Activated CD4-positive, alpha-beta T cell treated with anti-CD3 and anti-CD28 coated beads, Interleukin-2, amount 50 U/mL, for 1 hour (primary cell): ENCODE measurements at places on chromosomes 1 and 21.

- DNase-seq: no peak
These were observed 252.6 kb downstream of the NPHP4 start for GRCh38 chr1:5739561-5740078.

GRCh38 chr1:183794088-183794487 is 10.8 kb upstream of the RGL1 start:
- no peak for DNase-seq

DNA sequence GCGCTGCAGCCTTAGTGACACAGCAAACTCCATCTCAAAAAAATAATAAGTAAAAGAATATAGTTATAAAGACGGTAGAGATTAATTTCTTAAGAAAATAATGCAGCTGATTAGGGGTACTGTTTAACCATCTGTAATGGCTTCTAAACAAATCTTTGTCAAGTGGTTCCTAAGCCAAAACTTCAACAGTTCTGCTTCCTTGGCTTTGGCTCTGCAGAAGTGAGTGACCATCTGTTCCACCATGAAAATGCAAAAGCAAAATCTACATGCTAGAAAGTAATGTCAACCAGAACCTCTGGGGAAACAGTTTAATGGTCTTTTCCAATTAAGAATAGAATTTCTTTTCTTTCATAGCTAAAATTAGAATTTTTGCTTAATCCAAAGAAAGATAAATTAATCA is 8.3 kb upstream of the SH2D5 start:
- no peak for DNase-seq

DNA sequence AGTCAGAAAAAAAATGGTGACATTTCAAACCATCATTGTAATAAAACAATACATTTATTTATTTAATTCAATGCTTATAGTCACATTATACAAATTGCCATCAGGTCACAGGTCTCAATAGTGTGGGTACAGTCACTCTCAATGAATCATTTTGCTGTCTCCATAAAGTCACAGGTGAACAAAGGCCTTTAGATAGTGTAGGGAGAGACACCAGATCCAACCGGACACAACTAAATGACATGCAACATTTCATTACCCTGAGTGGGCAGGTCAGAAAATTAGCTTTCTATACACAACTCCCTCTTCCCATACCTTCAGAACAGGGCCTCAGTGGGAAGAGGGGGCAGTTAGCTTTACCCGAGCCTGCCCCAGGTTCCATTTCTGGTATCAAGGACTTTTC is 63.2 kb downstream of the STYXL2 start:
- DNase-seq: no peak

DNA sequence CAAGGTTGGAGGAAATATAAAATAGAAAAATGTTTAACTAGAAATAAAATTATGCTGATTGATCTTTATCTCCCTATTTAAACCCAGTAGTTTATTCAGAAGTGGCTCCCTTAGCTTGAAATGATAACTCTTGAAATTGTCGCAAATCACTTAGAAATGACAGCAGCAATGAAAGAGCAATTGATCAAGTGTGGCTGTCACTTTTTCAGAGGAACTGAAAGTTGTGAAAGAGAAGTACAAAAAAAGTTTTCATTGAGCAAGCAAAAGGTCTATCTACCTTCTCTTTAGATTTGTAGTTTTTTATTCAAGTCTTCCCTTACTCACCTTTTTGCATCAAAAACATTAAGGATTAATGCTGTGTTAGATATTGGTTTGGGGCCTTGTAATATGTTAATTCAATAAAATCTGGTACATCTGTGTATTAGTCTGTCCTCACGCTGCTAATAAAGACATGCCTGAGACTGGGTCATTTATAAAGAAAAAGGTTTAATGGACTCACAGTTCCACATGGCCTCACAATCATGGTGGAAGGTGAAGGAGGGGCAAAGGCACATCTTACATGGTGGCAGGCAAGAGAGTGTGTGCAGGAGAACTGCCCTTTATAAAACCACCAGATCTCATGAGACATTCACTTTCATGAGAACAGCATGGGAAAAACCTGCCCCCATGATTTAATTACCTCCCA is 48.3 kb downstream of the LRRC8C start:
- no peak for DNase-seq

GRCh38 chr1:52356818-52357355 is 9.1 kb downstream of the CC2D1B start:
- no peak for DNase-seq

GRCh38 chr1:84376000-84376910 is 22.0 kb upstream of the DNASE2B start:
- no peak for DNase-seq

GRCh38 chr1:199273837-199274379 is 635.1 kb downstream of the PTPRC start:
- no peak for DNase-seq

- no peak for DNase-seq
These were observed 656.4 kb downstream of the LMO4 start for GRCh38 chr1:87985071-87985470.

- no peak for DNase-seq
These were observed 58.9 kb upstream of the NEK2 start for GRCh38 chr1:211734359-211734758.

DNA sequence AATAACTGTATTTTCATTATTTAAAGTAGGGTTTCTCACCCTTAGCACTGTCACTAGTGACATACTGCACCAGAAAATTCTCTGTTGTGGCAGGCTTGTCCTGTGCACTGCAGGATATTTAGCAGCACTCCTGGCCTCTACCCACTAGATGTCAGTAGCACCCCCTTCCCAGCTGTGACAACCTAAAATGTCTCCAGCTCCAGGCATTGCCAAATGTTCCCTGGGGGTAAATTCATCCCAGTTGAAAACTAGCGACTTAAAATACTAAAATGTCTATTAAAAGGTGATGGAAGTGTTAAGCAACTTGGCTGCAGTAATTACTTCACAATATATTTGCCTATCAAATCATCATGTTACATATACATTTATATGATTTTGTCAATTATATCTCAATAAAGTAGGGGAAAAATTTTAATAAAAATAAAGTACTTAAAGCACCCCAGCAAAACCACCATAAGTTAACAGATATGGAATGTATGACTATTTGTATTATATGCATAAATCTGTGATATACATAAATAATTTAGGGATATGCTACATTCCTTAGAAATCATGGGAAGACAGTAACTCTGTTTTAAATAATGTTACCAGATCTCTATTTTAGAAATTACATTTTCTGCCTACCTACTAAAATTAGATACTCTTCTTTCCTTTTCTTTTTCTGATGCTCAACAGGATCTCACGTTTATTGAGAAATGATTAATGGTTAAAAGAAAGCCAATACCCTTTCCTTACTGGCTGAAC is 74.6 kb downstream of the ARID4B start:
- DNase-seq: peak; percentile 55

DNA sequence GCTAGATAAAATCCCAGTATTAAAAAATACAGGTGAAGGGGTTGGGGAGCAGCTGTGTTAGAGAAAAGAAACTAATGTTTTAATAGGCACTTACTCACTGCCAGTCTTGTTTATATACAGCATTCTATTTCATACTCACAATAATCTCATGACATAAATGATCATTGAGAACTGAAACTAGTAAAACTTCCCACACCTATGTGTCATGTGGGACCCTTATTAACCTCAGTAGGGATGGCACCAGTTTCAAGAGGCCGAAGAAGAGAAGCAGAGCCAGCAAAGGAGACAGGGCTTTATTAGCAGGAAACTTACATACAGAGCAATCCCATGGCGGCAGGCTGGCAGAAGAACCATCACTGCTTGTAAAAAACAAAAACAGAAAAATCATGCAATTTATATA is 48.8 kb upstream of the KCNH1 start:
- no peak for DNase-seq

- no peak for DNase-seq
These were observed 85.1 kb downstream of the POU2F1 start for GRCh38 chr1:167305706-167306277.

DNA sequence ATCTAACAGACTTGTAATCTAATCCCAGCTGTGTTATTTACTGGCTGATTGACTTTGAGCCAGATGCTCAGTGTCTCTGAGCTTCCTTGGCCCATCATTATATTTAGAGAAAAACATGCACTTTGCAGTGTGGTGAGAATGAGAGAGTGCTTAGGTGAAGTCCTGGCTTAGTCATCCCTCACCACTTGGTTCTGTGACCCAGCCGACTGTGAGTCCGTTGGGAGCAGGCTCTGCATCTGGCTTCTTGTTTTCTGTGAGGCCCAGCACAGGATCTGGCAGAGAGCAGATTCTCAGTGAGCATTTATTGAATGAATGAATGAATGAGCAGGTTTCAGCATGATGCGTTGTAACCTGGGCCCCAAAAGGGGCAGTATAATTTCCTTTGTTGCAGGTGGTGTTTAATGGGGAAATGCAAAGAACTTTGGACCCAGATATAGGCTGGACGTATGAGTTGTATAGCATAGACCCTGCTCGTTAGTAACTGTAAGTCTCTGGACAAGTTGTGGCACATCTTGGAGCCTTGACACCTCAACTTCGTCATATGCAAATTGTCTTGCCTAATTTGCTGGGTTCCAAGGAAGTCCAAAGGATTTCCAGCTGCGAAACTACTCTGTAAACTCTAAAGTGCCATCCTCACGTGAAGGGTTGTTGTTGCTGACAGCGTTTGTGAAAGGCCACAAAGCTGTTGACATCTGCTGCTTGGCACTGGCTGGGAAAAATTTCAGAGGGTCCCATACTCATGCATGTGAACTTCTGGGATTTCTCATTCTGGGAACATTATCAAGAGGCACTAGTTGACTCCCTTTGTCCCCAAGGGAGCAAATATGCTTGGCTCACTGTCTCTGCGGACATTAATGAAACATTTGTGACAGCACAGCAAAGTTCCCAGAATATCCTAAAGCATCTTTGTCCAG is 138.8 kb upstream of the USP24 start:
- no peak for DNase-seq

GRCh38 chr1:218743861-218744505 is 398.8 kb downstream of the TGFB2 start:
- DNase-seq: no peak

DNA sequence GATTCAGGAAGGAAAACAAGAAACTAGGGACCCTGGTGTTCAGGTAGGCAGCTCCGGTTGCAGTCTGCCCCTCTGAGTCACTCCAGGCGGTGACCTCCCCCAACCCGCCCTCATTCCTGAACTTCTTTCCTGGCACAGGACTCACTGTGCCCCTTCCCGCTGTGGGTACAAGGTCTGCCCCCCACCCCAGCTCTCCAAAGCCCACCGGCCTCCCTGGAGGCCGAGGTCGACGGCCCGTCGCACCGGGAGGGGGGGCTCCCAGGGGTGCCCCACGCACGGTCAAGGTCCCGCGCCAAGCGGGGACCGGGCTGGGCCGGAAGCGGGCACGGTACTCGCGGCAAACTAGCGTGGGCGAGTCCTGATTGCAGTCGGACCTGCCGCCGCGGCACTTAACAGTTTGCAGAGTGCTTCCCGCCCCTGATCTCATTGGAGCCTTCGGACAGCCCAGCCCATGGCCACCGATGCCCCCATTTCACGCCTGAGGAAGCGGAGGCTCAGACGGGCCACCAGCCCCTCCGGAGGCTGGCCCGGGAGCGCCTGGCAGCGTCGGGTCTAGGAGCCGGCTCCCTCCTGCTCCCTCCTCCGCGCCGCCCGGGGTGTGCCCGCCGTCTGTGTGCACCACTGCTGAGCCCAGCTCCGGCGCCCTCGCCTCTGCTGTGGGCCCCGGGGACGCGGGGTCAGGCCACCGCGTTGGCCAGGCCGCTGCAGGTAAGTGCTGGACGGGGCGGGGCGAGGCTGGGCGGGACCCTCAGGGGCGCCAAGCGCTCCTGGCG is at the start of gene GJB3:
TSS of gene GJB3 (plus strand) at position 144 of the 773 bp plus-strand sequence. CDS start 3,549 bp downstream, outside the sequence.
- DNase-seq: no peak

- no peak for DNase-seq
These were observed 34.0 kb downstream of the FH start for GRCh38 chr1:241485554-241485992.

GRCh38 chr1:207052911-207053769 is at the start of gene PFKFB2:
PFKFB2 (plus strand) TSS chr1:207053275; CDS start chr1:207054718, 1,443 bp downstream.
- DNase-seq: peak; percentile 97

- DNase-seq: peak; percentile 36
These were observed 21.2 kb downstream of the OVGP1 start for GRCh38 chr1:111406321-111406768.

- DNase-seq: no peak
These were observed 497.4 kb downstream of the DISC1 start for GRCh38 chr1:232123775-232124659.

DNA sequence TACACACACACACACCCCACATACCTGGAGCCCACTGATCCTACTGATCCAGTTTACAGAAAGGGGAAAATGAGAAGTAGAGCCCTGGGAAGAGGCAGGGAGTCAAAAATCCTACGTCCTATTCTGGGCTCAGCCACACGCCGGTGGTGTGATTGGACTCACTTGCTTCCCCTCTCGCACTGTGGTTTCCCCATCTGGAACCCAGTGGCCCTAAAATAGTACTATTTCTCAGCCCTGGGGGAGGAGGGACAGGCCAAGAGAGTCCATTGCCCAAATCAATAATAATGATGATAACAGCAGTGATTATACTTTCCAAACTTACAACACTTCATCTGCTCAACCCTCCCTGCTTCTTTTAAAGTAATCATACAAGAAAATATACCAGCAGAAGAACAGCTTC is 2.9 kb upstream of the PIGR start:
- DNase-seq: no peak

- DNase-seq: no peak
These were observed 11.1 kb upstream of the RIMKLA start for GRCh38 chr1:42369471-42369870.

- DNase-seq: no peak
These were observed 10.1 kb upstream of the PRKAA2 start for GRCh38 chr1:56634981-56635380.

DNA sequence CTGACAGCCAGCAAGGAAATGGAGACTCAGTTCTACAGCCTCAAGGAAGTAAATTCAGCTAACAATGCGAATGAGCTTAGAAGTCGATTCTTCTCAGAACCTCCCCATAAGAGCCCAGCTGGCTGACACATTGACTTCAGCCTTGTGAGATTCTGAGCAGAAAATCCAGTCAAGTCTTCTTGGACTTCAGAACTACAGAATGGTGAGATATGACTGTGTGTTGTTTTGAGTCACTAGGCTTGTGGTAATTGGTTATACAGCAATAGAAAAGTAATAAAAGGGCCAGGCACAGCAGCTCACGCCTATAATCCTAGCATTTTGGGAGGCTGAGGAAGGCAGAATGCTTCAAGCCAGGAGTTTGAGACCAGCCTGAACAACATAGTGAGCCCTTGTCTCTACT is 161.8 kb upstream of the IVNS1ABP start:
- DNase-seq: no peak

DNA sequence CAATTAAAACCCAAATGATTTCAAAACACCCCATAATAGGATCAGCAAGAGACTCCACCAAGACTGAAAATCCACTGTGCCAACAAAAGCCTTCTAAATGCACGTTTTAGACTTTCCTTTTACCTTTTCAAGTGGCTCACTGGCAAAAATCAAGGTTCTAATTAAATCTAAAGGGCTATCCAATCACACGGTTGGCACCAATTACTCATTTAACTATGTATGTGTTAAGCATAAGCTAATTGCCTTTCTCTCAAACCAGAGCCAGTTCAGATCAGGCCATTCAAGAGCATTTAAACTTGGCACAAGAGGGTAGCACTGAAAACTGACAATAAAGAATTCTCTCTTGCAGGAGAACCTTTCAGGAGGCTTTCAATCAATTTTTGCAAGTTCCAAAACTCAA is 139.5 kb downstream of the RGS7 start:
- no peak for DNase-seq
